ENCODE measurements at places on chromosomes 13 and 19.

DNA sequence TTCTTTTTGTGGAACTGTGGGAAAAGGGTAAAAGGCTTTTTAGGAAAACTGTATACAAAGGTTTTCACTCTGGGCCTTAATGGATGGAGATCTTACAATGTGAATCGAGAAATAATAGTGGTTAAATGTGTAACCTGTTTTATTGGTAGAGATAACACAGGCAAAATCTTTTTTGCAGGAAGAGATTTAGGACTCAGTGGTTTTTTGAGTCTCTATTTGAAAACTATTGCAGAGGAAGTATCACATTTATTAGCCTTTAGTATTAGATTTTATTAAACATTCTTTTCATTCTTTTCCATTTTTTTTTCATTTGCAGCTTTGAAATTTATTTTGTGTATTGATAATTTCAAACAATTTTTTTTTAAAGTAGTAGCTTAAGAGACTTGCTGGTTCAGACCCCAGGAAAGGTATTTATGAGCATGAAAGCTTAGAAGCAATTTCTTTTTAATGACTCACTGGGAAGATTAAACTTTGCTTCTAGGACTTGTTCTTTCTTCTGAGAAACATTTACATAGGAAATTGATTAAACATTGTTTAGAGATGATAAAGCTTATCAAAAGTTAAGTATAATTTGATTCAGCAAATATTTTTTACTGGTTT is 10.5 kb downstream of the KLF5 start:
- no peak for DNase-seq

DNA sequence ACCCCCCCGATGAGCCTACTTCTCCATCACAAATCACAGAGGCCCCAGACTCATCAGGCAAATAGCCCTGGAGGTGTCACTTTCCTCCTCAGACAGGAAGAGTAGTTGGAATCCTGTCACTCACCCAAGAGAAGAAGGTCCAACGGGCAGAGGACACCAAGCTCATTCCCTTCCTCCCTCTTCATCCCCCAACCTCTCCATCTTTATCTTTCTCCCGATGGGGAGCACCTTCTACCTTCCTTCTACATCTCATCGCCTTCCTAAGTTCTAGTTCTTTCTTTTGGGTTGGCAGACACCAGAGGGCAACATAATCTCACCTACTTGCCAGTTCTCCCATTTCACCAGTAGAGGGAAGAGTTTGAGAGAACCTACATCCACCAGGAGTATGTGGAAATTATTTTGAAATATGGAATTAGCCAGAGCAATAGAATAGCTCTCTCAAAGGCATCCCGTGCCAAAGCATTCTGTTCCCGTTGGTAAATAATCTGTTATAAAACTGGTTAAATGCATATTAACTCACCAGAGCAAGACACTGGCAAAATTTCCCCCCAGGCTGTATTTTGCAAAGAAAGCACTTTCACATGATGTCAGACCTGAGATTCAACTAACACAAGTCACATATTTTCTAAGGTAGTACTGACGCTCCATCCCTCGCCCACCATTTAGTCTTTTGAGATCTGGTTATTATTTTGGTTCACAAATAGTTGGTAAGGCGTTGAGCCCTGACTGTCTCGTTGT is 55.0 kb downstream of the ZIC5 start:
- DNase-seq, result no peak

GRCh38 chr13:36819739-36820090 is 693 bp downstream of the RFXAP start:
- DNase-seq, result no peak

- no peak for DNase-seq
Measured at GRCh38 chr19:58367698-58368454, 5.3 kb upstream of the ZNF497 start.

- no peak for DNase-seq
Measured at GRCh38 chr19:47172666-47173455, 42.2 kb downstream of the SAE1 start.
